ENCODE measurements at places on chromosomes 2 and 18.

DNA sequence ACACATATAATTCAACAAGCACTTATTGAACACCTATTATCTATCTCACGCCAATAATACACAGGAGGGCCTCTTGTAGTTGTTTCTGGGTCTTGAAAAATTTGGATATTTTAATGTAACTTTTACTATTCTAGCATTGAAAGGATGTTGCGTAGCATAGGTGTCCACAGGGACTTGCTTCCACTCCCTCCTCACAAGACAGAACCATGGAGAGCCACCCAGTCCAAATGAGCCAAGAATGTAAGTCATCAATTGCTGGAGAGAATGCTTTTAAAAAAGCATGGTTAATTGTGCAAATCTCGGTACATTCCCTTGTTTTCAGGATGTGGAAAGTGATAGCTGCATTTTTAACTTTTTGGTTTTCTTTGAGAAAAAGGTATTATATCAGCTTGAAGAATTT, 46.8 kb downstream of the DOCK10 start:
- DNase-seq = no peak

- DNase-seq = no peak
Observed at GRCh38 chr2:230414302-230414701, 1.7 kb upstream of the SP100 start.

DNA sequence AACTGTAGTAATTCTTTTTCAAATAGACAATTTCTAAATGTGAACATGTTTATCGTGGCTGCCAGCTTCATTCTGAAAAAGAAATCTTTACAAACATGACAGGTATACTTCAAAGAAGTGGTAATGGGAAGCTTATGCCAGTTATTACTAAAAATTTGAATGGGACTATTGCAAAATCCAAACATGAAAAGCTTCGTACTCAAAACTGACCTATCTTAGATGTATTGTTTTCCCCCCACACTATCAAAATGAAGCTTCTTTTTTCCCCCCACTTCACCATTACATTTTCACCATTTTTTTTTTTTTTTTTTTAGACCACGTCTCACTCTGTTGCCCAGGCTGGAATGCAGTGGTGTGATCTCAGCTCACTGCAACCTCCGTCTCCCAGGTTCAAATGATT, 50.4 kb upstream of the SERTAD2 start:
- no peak for DNase-seq

DNA sequence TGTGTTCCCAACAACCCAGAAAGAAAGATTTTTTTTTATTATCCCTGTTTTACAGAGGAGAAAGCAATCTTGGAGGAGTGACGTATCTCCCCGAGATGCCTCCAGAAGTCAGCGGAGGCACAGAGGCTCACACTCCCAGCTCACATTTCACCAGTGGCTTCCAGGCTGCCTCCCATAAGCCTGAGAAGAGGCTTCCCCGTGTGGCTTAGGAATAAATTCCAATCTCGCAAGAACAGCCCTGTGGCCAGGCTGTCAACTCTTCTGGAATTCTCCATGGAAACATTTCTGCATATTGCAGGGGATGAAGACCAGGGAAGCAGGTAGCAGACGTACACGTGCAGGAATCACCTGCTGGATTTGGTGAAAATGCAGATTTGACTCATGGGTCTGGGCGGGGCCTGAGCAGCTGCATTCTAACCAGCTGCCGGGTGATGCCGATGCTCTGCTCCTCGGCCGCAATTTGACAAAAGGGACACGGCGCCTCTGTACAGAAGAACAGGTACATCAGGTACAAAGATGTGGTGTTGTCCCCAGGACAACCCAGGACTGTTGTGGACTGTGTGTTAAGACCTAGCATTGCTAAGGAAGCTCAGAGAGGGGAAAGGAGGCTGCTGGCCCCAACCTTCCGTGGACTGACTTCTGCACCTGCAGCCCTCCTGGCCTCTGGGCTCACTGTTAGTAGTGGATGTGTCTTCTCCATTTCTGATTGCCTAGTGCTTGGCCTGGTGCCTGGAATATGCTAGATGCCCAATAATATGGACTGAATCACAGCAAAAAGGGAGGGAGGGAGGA, 114.2 kb upstream of the ID2 start:
- no peak for DNase-seq

Measured in stimulated activated CD4-positive, alpha-beta T cell treated with anti-CD3 and anti-CD28 coated beads, Interleukin-1b, Interleukin-23, amount 100 ng/mL, for 24 hours (primary cell).